Esophagus mucosa (tissue), 1 donor: ENCODE measurements at places on chromosomes 11 and 22. TPM values are rescaled to one million over a fixed set of nuclear protein-coding genes. Genes with fewer than 3 reads are reported as not detected.

The ART1 gene
- total RNA-seq, result not detected

The CWC15 gene
- 49.1 TPM for total RNA-seq

The ROBO3 gene
- 2.6 TPM for total RNA-seq

The KRTAP5-2 gene
- total RNA-seq, result not detected

GRCh38 chr11:133677387-133677786 is 145.1 kb upstream of the OPCML start:
- ATAC-seq, result no peak

GRCh38 chr11:35398881-35399280 is 20.5 kb downstream of the SLC1A2 start:
- no peak for ATAC-seq

- no peak for ATAC-seq
Observed at GRCh38 chr11:57274904-57275498, 38.0 kb upstream of the APLNR start.

DNA sequence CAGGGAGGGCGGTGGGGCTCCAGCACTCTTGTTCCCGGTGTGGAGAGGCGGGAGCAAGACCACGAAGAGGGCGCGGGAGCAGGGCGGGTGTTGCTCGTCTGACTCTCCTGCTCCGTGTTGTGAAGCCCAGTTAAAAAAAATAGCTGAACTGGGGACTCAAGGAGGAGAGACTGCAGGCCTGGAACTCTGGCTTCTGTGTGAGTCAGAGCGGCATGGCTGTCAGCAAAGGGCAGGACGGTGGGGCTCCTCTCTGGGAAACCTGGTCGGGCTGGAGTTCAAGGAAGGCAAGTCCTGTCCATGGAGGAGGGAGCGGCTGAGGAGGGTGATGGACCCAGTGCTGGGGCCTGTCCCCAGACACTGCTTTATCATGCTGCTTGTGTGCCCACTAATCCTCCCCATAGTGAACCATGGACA is 152.3 kb downstream of the FEZ1 start:
- no peak for ATAC-seq

DNA sequence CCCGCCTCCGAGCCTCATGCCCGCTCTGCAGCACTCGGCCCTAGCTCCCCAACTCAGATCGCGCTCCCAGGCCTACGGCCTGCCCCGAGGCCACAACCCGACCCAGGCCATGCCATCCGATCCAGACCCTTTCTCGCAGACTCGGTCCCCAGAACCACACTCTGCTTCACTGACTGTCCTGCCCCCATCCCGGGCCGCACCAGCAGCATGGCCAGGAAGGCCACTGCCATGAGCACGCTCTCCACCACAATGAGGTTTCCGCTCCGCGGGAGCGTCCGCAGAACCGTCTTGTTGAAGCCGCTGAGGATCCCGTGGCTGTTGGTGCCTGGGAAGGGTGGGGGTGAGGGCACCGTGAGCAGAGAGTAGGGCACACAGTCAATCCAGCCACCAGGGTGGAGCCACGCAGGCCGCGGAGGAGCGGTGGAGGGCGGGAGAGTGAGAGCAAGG is 6.4 kb downstream of the UNC93B1 start:
- peak; percentile 29 for ATAC-seq

DNA sequence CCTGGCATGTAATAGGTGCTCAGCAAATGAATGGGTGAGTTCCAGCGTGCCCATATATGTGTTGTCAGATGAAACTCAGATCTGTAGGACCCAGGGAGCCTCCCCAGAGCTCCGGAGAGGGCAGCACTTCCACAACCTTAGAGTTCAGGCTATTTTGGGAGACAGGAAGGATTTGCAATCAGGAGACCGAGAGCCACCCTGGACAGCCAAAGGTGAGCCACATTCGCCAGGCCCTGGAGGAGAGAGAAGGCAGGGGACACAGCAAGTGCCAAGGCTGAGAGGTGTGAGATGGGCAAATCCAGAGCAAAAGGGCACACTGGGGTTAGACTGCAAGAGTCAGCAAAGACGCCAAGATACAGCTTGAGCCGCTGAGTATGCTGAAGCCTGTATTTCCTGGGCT is 66.4 kb downstream of the CD82 start:
- no peak for ATAC-seq

DNA sequence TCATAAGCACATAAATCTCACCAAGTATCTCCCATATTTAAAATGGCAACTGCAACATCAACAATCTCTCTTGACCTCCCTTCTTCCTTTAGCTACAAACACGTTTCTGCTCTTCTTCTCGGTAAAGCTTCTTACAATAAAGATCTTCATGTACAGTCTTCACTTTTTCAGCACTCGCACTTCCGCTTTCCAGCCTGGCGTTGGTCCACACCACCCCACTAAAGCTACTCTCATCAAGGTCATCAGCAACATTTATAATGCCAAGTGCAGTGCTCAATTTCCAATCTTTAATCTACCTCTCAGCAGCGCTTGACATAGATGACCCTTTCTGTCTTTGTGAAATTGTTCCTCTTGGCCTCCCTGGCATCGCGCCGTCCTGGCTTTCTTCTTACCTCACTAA is 33.6 kb downstream of the NTM start:
- ATAC-seq, result no peak

DNA sequence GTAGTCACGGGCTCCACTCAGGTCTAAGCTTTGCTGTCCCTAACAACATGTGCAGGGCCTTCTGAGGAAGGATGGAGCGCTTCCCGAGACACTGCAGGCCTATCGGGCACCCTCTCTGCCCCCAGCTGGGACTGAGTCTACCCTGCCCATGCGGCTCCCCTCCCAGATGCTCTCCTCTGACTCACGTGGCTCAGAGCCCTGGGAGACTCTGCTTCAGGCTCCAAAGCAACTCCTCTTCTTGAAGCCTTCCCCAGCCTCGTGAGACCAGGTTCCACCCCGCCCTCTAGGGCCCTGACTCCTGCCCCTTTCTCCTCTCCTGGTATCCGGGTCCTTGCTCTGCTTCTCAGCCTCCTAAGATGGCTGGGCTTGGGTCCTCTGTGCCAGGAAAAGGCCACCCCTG is 28.4 kb upstream of the ARFGAP3 start:
- ATAC-seq, result peak; percentile 3
